Anterior cingulate cortex (tissue), 58 donors: ENCODE measurements at places on chromosomes 6 and 20.

DNA sequence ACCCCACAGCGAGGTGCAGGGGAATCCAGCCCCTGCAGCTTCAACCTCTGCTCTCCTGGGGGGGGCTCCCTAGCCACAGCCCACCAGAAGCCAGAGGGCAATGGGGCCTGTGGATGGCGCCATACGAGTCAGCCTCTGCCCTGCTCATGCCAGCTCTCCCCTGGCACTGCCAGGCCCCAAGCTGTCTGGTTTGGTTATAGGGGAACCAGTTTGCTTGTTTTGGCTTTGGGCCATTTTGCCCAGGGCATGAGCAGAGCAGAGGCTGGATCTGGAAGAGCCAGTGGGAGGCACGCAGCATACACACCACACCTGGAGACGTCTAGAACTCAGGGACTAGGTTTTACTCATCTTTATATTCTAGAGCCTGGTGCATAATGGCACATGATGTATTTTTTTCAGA lies 66.7 kb upstream of the SLC22A16 start:
- DNase-seq: peak; percentile 57

- DNase-seq: no peak
Measured at GRCh38 chr20:7993238-7993637, 26.3 kb downstream of the TMX4 start.

DNA sequence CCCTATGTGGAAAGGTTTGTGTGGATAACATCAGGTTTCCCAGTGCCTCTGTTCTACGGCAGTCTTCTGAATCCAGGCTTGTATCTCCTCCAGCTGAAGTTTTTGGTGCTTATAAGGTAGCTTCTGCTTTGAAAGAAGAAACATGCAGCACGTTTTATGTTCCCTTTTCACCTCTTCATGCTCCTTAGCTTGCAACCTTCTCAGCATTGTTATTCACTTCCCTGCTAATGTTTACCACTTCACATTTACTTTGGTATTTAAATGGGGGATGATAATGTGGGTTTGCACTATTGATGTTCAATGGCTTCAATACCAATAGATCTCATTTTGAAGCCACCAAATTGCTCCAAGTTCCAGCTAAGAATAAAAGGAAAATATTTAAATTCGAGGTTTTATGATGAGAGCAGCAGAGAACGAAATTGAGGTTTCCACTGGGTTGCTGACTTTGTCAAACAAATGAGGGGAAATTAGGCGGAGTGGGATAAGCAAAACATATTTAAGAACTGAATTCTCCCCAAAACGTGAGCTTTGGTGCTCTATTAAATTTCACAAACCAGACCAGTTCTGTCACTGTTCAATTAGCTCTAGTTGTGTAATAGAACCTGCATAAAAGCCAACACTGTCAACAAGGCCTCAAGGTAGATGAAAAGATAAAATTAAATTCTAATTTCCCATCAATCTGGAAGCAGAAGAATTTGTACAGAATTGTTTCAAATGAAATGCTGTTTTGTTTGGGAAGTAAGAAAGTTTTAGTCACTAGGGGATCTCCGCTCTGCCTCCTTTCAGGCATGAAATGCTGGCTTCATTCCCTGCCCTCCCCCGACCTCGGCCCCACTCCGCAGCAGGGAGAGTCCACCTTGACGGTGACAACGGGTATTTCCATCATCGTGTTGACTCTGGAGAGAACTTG lies 1.4 kb downstream of the IL22RA2 start:
- no peak for DNase-seq

- no peak for DNase-seq
Measured at GRCh38 chr6:36033935-36034334, 6.3 kb downstream of the MAPK14 start.

DNA sequence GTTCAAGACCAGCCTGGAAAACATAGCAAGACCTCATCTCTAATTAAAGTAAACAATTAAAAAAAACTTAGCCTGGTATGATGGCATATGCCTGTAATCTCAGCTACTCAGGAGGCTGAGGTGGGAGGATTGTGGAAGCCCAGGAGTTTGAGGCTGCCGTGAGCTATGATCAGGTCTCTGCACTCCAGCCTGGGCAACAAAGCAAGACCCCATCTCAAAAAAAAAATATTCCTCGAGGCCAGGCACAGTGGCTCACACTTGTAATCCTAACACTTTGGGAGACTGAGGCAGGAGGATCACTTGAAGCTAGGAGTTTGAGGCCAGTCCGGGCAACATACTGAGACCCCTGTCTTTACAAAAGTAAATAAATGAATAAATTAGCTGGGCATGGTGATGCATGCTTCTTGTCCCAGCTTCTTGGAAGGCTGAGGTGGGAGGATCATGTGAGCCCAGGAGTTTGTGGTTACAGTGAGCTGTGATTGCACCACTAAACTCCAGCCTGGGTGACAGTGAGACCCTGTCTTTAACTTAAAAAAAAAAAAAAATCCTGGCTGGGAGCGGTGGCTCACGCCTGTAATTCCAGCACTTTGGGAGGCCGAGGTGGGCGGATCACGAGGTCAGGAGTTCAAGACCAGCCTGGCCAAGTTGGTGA lies 9.3 kb upstream of the C2 start:
- no peak for DNase-seq

DNA sequence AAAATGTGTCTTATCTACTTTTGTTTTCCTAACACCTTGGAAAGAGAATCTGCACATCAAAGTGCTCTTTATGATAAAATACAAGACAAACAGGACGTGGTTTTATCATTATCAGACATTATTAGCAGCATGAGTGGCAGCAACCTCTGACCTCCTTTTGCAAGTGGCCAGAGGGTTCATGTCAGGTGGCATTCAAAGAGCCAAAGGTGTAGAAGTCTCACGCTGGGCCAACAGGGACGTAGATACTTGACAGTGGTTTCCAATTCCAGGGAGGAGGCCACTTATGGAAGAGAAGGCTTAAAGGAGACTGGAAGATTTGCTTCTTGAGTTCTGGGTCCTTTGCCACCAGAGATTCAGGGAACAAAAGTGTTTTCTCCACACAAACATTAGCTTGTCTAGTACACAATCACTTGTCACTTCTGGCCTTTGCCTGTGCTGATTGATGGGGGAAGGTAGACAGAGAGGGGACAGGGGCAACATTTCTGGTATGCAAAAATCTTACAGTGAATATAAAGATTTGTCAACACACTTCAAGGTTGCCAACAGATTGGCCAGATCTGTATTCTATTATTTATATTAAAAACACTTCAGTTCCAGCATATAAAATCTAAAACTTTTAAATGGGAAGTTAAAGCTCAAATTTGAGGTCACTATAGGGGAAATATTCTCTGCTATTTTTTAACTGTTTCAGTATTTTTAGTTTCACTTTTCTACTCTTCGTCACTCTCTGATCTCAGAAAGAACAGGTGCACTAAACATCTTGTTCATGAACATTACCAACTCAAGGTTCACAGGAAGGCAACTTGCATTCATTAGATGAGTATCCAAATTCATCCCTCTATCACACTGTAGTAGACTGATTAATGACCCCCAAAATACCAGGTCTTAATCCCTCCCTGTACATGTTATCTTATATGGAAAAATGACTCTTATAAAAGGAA lies 52.1 kb upstream of the FBXO30 start:
- no peak for DNase-seq

- no peak for DNase-seq
Measured at GRCh38 chr6:501891-502601, 110.5 kb downstream of the IRF4 start.
